ENCODE measurements at places on chromosomes 4 and X.
A peak's percentile ranks its signal among the peaks of the same experiment; 100 is the strongest.

GRCh38 chrX:117510453-117510852 is 606.2 kb downstream of the KLHL13 start:
- no peaks in the 10 kb centered on the region for H3K36me3 ChIP-seq
- no peak overlapping the region for H3K27ac ChIP-seq
- no peak for DNase-seq

GRCh38 chrX:57752866-57753265 is 72.8 kb upstream of the NLRP2B start:
- DNase-seq, result no peak

GRCh38 chrX:91414713-91415112 is 19.9 kb upstream of the PABPC5 start:
- H3K27ac ChIP-seq, result no peak overlapping the region
- H3K36me3 ChIP-seq, result no peaks in the 10 kb centered on the region
- no peaks in the 10 kb centered on the region for H3K27me3 ChIP-seq
- DNase-seq, result no peak
- H3K4me1 ChIP-seq, result no peaks in the 10 kb centered on the region

DNA sequence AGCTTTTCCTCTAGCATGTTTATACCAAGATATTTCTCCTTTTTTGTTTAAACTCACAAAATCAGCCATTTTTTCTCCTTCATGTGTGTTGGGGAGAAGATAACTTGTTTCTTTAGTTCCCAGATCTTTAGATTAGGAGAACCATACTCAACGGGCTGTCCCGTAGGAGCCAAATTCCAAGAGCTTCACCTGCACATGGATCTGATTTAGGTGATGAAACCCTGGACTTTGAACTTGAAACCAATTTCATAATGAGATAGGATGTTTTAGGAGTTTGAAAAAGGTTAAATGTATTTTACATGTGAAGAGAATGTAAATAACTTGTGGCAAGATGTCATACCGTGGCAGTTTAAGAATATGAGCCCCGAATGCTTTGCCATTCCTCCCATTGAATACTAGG is 280.0 kb upstream of the PCDH18 start:
- no peaks in the 10 kb centered on the region for H3K4me1 ChIP-seq
- H3K4me3 ChIP-seq, result no peak overlapping the region
- no peak for DNase-seq
- no peaks in the 10 kb centered on the region for H3K27me3 ChIP-seq
- no peak overlapping the region for H3K27ac ChIP-seq

DNA sequence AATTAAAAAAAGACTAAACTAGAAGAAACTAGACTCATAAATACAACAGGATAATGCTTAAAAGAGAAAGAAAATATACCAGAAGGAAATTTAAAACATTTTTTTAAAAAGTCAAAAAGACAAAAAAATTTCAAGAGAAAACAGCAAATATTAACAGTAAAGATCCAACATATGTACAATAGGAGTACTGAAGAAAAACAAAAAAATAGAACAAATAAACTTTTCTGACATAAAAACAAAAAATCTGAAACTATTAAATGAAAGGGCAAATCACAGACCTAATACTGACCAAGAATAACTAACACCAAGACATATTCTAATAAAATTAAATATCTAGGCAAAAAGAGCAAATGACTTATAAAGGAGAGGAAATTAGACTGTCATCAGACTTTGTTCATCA is 11.5 kb downstream of the DNAJB14 start:
- no peak for DNase-seq
- no peak overlapping the region for H3K4me3 ChIP-seq
- H3K27ac ChIP-seq, result no peak overlapping the region

GRCh38 chr4:77044461-77045150 is 31.2 kb downstream of the CCNI start:
- no peaks in the 10 kb centered on the region for H3K27me3 ChIP-seq
- H3K4me3 ChIP-seq, result no peak overlapping the region
- DNase-seq, result no peak
- H3K4me1 ChIP-seq, result no peaks in the 10 kb centered on the region

GRCh38 chr4:96916711-96917110 is 1076.8 kb downstream of the PDHA2 start:
- H3K36me3 ChIP-seq, result no peaks in the 10 kb centered on the region
- no peak for DNase-seq
- H3K27ac ChIP-seq, result no peak overlapping the region
- H3K4me1 ChIP-seq, result no peaks in the 10 kb centered on the region

DNA sequence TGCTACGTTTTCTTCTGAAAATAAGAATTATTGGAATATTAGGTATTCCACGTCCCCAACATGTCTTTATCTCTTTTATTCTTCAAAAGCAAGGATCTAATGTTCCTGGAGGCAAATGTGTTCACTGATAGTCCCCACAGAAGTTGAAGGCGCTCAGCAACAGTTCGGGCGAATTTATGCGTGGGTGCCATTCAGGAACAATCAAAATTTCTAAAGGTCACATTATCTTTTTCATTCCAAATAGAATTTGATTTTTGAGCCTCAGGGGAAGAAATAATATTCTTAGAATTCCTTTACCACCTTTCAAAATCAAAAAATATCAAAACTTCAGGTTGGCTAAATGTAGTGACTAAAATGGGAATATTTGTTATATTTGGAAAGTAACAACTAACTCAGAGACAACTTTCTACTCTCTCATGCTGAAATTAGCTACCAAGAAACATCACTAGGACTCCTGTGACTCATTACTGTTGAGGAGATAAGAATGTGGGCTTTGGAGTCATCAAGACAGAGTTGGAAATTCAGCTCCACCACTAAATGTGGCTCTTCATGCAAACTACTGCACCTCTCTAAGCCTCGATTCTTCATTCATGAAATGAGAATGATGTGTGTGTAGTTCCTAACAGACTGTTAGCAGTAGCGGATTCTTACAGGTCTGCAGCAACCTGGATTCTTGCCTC is 72.3 kb upstream of the KIT start:
- no peak overlapping the region for H3K4me3 ChIP-seq
- DNase-seq, result no peak
- H3K27ac ChIP-seq, result no peak overlapping the region

- no peak overlapping the region for H3K4me3 ChIP-seq
- no peak overlapping the region for H3K27ac ChIP-seq
- no peaks in the 10 kb centered on the region for H3K36me3 ChIP-seq
- H3K27me3 ChIP-seq, result no peaks in the 10 kb centered on the region
These were observed 394.6 kb downstream of the TECRL start for GRCh38 chr4:64014647-64015046.

DNA sequence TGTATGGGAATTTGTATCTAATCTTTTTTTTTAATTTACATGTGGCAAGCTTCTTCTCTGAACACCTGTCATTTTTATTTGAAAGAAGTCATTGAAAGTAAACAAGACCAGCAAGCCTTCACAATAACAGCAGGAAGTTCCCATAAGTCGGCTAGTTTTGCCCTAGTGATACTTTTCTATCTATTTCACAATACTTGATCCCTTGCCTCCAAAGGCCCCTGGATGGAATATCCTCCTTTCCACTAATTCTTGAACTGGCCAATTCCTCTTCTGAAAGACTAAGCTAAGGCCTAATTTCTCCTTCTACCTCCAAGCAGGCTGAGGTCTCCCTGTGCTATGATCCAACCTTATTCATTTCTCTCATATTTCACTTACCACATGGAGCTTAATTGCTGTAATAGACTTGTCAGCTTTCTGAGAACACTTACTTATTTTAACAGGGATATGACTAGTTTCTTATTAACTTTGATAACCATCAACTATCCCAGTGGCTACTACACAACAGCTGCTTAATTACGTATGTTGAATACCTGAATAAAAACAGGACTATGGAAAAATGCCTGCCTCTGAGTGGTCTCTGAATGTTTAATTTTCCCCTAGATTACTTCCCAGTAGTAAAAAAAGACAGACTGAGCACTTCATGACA is 194.2 kb downstream of the MAD2L1 start:
- no peaks in the 10 kb centered on the region for H3K27me3 ChIP-seq
- no peak for DNase-seq
- no peaks in the 10 kb centered on the region for H3K36me3 ChIP-seq
- H3K27ac ChIP-seq, result no peak overlapping the region

DNA sequence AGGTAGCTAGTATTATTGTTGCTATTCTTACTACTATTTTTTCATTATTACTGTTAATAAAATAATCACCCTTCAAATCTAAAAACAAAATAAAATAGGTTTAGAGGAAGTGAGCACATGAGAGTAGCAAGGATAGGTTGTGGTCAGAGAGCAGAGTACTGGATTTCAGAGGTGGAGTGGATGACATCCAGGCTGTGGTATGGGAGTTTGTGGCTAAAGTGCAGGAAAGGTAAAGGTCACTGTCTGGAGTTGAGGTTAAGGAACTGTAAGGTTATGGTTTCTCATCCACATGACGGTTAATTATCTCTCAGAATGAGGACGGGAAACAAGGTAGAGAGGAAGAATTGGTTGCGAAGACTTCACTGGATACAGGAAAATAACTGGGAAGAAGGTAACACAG is 27.7 kb downstream of the STEEP1 start:
- no peaks in the 10 kb centered on the region for H3K36me3 ChIP-seq
- no peak overlapping the region for H3K27ac ChIP-seq
- DNase-seq, result no peak
- H3K27me3 ChIP-seq, result no peaks in the 10 kb centered on the region
- H3K4me3 ChIP-seq, result no peak overlapping the region
- no peaks in the 10 kb centered on the region for H3K4me1 ChIP-seq

GRCh38 chr4:143026459-143027170 is 158.1 kb upstream of the USP38 start:
- no peaks in the 10 kb centered on the region for H3K27me3 ChIP-seq
- no peaks in the 10 kb centered on the region for H3K36me3 ChIP-seq
- no peak for DNase-seq
- no peaks in the 10 kb centered on the region for H3K4me1 ChIP-seq
- no peak overlapping the region for H3K27ac ChIP-seq

GRCh38 chrX:79412972-79413371 is 45.8 kb upstream of the ITM2A start:
- H3K27me3 ChIP-seq, result no peaks in the 10 kb centered on the region
- peak overlapping the region; percentile 31 for H3K27ac ChIP-seq
- no peaks in the 10 kb centered on the region for H3K4me1 ChIP-seq
- peak overlapping the region; percentile 17 for H3K4me3 ChIP-seq
- H3K36me3 ChIP-seq, result no peaks in the 10 kb centered on the region

GRCh38 chr4:101785486-101785885 is 5.0 kb upstream of the BANK1 start:
- H3K4me1 ChIP-seq, result no peaks in the 10 kb centered on the region
- no peak overlapping the region for H3K4me3 ChIP-seq
- no peak for DNase-seq
- no peak overlapping the region for H3K27ac ChIP-seq
- no peaks in the 10 kb centered on the region for H3K36me3 ChIP-seq

DNA sequence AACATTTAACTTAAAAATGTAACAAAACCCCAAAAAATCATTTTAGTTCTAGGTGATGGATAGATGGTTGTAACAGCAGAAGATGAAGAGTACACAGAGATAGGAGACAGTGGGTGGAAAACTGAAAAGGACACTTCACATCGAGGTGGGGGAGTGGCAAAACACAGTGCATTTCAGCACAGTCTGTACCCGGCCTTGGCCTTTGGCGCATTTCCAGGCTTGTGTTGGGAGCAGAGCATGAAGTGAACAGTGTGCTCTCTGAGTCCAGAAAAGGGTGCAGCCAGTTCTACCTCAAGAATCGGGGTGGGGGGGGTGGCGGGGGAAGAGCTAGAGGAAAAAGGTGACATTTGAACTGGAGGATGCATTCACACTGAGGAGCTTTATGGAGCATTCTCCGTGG is 4.3 kb downstream of the TSPYL2 start:
- H3K27ac ChIP-seq, result no peak overlapping the region
- H3K4me1 ChIP-seq, result no peaks in the 10 kb centered on the region
- no peak for DNase-seq

GRCh38 chr4:150510176-150510865 is 71.6 kb upstream of the MAB21L2 start:
- H3K27me3 ChIP-seq, result no peaks in the 10 kb centered on the region
- no peaks in the 10 kb centered on the region for H3K4me1 ChIP-seq
- H3K36me3 ChIP-seq, result no peaks in the 10 kb centered on the region
- no peak overlapping the region for H3K4me3 ChIP-seq
- no peak overlapping the region for H3K27ac ChIP-seq
- no peak for DNase-seq

GRCh38 chr4:106264331-106264728 is 51.7 kb downstream of the TBCK start:
- H3K27ac ChIP-seq, result no peak overlapping the region
- H3K4me1 ChIP-seq, result no peaks in the 10 kb centered on the region
- no peak for DNase-seq
- no peaks in the 10 kb centered on the region for H3K36me3 ChIP-seq
- no peak overlapping the region for H3K4me3 ChIP-seq

GRCh38 chrX:101357166-101357795 is 8.7 kb upstream of the TIMM8A start:
- no peaks in the 10 kb centered on the region for H3K27me3 ChIP-seq
- H3K27ac ChIP-seq, result no peak overlapping the region
- no peaks in the 10 kb centered on the region for H3K36me3 ChIP-seq

DNA sequence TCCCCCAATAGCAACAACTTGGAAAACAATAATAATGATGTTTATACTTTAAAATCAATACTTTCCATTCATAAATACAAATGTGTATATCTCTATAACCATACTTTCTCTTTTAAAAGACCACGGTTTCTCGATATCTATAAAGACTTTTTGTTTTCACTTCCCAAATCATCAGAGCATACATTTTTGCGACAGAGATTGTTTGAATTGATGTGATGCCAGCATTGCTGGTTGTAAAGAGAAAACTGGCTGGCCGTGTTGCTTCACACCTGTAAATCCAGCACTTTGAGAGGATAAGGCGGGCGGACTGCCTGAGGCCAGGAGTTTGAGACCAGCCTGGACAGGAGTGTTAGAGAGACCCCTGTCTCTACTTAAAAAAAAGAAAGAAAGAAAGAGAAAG is 77.6 kb upstream of the ZNF518B start:
- H3K4me3 ChIP-seq, result no peak overlapping the region
- no peak overlapping the region for H3K27ac ChIP-seq
- no peaks in the 10 kb centered on the region for H3K4me1 ChIP-seq
- no peak for DNase-seq
- H3K36me3 ChIP-seq, result no peaks in the 10 kb centered on the region

Measured in effector memory CD4-positive, alpha-beta T cell (primary cell).